ENCODE measurements at places on chromosomes 12 and 14.

DNA sequence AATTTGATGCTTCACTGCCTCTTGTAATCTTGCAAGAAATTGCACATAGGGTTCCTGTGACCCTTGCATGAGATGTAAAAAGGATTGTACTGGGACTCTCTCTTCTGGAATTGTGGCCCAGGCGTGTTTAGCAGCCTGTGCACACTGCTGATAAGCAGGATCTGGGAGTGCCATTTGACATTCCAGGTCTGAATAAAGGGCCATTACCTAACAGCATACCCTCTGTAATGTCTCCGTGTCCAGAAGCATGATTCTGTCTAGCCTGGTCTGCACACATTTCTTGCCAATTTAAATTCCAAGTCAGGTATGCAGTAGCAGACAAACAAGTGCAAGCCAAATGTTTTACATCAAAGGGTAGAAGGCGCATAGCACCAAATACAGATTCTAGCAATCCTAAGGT lies 18.1 kb upstream of the MAPKAPK5 start:
- DNase-seq: no peak

DNA sequence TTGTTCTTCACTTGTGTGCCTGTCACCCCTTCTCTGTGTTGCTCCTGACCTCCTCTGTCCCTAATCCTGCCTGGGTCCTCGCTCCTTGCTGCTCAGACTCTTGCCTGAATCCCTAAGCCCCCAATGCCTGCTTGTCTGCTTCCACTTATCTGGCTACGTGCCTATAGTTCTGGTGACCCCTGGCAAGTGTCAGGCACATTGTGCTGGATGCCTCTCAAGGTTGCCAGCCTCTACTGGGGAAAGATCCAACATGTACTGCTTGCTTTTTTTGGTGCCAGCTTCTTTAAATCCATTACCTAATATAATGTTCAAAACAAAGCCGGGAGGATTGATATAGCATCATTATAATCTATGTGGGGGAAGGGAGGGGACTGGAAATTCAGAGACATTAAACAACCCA lies 448.0 kb upstream of the CCDC196 start:
- no peak for DNase-seq

GRCh38 chr14:68899033-68899603 lies 80.0 kb downstream of the ACTN1 start:
- DNase-seq: no peak

- DNase-seq: no peak
These were observed 1.3 kb downstream of the PNP start for GRCh38 chr14:20470603-20470901.

DNA sequence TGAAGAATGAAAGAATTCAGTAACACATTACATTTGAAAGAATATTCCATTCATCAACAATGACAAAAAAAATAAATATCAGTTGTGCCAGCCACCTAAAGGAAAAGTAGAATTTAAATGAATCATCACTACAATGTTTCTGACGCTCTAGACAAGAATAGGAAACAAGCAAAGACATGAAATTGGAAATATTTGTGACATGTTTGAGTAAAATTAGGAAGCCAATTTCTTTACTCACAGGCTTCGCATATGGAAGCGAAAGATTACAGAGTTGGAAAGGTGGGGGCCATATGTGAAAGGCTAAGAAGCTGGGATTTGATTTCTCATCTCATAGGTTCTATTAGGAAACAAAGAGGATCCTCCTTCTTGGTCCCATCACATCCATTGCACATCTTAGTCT lies 279.0 kb downstream of the IPO8 start:
- no peak for DNase-seq

- DNase-seq: no peak
These were observed 443.6 kb upstream of the SYT1 start for GRCh38 chr12:78420991-78421390.

GRCh38 chr12:65595016-65595560 lies 229.2 kb upstream of the HMGA2 start:
- DNase-seq: no peak

- DNase-seq: no peak
These were observed 258.8 kb downstream of the APAF1 start for GRCh38 chr12:98903875-98904274.

GRCh38 chr14:58082491-58083098 lies 69.4 kb downstream of the ARMH4 start:
- DNase-seq: no peak

GRCh38 chr12:33596061-33596460 lies 156.4 kb upstream of the SYT10 start:
- DNase-seq: no peak
